ENCODE measurements at places on chromosomes 2 and 18.

- DNase-seq = no peak
Measured at GRCh38 chr2:176421297-176422050, 152.2 kb downstream of the MTX2 start.

DNA sequence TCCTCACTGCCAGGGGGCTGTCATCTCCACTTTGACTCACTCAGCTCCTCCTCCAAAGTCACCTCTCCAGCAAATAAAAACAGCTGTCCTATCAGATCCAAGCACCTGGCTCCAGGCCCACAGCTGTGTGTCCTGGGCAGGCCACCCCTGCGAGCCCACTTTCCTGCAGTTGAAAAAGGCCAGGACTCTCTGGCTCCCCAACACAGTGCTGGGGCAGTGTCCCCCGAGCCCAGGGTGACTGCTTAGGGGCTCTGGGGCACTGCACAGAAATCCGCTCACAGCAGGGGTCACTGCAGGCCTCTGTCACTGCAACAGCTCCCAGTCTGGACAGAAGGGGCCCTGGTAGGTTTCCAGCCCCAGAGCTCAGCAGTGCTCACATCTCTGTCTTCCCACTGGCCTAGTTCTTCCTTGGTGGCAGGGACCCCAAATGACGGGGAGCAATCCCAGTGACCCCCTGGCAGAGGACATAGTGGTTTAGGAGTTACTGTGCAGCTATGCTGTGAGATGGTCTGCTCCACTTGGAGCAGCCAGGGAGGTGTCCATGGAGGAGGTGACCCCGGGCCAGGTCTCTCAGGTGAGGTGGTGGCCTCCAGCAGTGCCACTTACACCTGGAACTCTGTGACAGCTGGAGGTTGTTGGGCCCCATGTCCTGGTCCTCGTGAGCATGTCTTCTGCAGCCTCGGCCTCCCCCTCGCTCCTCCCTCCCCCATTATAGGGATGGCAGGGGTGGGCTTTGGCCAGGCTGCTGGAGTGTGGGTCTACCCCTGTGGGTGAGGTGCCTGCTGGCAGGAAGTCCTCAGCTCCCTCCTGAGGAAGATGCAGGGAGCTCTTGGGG lies 35.5 kb downstream of the HS6ST1 start:
- no peak for DNase-seq

- DNase-seq = no peak
Measured at GRCh38 chr2:6412533-6413091, 453.1 kb downstream of the CMPK2 start.

- DNase-seq = no peak
Measured at GRCh38 chr2:27955384-27956161, 65.0 kb downstream of the BABAM2 start.

DNA sequence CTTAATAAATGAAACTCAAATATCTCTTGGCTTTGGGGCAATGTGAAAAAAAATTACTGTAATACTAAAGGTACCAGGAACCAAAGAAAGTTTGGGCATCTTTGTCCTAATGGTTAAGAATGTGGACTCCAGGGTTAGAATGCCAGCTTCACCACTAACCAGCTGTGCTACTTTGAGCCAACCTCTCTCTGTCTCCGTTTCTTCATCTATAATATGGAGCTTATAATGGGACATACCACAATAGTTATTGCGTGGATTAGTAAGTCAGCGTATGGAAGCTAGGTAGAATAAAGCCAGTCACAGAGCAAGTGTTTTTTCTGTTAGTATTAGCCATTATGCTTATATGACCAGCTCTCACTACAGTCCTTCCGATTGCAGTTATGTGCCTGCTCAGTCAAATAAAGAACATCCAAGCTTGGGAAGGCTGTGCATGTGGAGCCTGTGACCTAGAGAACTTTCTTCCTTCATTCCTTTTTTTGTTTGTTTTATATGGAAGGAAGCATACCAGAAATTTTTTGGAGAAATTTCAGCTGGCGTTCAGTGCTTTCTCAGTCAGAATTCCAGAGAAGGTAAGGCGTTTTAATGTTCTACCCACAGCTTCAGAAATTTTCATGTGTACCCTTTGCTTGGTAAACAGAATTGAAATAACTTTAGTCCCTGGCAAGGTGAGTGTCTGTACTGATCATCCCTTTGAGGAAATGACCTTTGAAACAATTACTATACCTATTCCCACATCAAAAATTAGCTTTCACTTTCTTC lies 114.0 kb upstream of the RND3 start:
- no peak for DNase-seq

DNA sequence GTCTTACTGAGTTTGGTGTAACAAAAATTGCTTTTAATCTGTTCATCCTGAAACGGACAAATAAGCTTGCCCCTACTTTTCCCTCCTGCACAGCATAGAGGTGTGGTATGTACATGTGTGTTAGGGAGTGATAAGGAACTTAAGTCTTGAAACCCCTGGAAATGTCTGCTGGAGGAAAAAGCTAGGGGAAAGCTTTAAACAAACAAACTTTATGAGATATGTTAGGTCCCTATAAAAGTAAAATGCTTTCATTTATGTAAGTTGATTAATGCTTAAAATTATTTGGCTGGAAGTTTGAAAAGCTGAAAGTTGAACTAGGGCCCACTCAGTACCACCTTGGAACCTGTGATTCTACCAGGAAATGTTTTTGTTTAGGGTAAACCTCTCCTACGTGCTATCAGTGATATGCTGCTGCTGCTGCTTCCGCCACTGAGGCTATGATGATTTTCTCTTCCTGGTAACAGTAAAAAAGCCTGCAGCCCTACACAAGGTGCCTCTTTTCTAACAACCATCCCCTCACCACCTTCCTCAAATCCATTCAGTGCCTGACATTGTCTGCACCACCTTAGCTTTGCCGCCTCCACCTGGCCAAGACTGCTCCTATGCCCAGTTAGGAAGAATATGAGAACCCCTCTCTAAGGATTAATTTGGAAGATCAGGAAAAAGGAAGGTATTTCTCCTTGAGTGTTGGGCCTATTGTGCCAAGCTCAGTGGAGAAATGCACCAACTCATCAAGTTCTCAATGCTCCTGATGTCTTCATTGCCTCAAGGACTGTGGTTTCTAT lies 2.5 kb upstream of the YES1 start:
- DNase-seq = no peak

- DNase-seq = no peak
Measured at GRCh38 chr18:54647176-54647575, 56.1 kb downstream of the DYNAP start.

GRCh38 chr2:101985793-101986164 lies 6.0 kb upstream of the IL1R2 start:
- no peak for DNase-seq

Measured in hypothalamus (tissue), 51 donors.